ENCODE measurements at places on chromosomes 1 and 21. TPM values are rescaled to one million over a fixed set of nuclear protein-coding genes. Genes with fewer than 3 reads are reported as not detected.

TRAF5 gene
- total RNA-seq: 23.7 TPM

LCK gene
- total RNA-seq: 285 TPM

SPRR2E gene
- not detected for total RNA-seq

DNA sequence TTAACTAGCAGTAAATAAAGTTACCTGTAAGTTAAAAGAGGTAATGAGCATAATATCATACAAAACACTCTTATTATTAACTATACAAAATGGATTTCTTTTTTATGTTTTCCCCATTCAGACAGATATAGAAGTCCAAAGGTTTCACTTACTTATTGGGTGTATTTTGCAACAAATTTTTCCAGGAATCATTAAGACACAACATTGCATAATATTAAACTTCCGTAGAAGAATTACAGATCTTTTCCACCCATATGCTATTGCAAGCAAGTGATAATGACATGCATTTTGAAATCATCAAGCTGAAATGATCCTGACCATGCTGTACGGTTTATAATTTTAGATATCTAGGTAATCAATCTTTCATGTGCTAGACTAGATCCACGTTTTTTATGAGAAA is 957.0 kb downstream of the NCAM2 start:
- H3K4me1 ChIP-seq: no peaks in the 10 kb centered on the region
- no peaks in the 10 kb centered on the region for H3K36me3 ChIP-seq
- no peak overlapping the region for H3K27ac ChIP-seq
- H3K4me3 ChIP-seq: no peak overlapping the region
- no peaks in the 10 kb centered on the region for H3K27me3 ChIP-seq

- H3K4me3 ChIP-seq: no peak overlapping the region
- H3K27me3 ChIP-seq: no peaks in the 10 kb centered on the region
- H3K36me3 ChIP-seq: peaks cover 14% of the 10 kb centered on the region
- H3K27ac ChIP-seq: no peak overlapping the region
- no peak for DNase-seq
- H3K4me1 ChIP-seq: peaks cover 15% of the 10 kb centered on the region
Observed at GRCh38 chr1:35324486-35324885, 56.0 kb downstream of the ZMYM4 start.

DNA sequence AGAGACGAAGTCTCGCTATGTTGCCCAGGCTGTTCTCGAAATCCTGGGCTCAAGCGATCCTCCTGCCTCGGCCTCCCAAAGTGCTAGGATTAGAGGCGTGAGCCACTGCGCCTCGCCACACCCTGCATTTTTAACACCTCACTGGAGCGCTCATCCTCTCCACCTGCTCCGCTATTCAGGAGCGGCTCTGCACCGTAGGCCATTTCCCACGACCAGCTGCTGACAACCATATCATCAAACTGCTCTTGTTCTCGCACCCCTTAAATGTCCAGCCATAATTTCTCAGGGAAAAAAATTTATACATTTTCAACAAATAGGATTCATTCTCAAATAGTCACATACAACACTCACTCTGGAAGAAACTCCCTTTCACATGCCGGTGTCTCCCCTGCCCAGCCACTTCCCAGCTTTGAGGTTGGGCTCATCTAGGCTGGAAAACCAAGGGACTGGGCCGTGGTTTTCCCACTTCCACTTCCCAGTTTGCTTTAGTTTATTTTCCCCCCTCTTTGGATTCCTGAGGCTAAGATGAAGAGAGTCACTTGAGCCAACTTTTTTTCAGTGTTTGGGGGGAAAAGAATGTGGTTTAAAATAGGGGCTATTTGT is 639 bp upstream of the IPO9 start:
- no peak for DNase-seq
- peak overlapping the region; percentile 99 for H3K27ac ChIP-seq
- H3K4me3 ChIP-seq: peak overlapping the region; percentile 97
- peaks cover 33% of the 10 kb centered on the region for H3K4me1 ChIP-seq
- no peaks in the 10 kb centered on the region for H3K27me3 ChIP-seq

GRCh38 chr21:15289896-15290841 is 225.4 kb upstream of the NRIP1 start:
- H3K36me3 ChIP-seq: no peaks in the 10 kb centered on the region
- H3K27ac ChIP-seq: no peak overlapping the region
- no peaks in the 10 kb centered on the region for H3K4me1 ChIP-seq

GRCh38 chr1:59115865-59116264 is 181.0 kb upstream of the FGGY start:
- no peaks in the 10 kb centered on the region for H3K36me3 ChIP-seq
- no peak overlapping the region for H3K4me3 ChIP-seq
- H3K27me3 ChIP-seq: no peaks in the 10 kb centered on the region
- DNase-seq: no peak
- no peak overlapping the region for H3K27ac ChIP-seq

DNA sequence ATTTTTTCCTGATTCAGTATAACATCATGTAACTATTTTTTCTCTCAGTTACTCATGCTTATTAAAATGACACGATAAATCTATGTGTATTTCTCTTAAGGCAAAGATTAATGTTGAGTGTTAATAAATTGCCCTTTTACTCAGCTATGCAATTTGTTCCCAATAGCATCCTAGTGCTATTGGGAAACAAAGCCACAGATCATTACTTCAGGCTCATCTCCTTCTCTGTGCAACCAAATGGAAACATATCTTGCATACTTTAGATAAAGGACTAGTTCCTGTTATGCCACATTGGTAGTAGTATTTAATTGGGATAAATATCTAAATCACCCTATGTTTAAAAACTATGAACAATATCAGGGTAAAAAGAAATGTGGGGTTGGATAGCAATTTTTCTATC is 106.2 kb downstream of the PLPPR4 start:
- H3K27ac ChIP-seq: no peak overlapping the region
- H3K27me3 ChIP-seq: peaks cover 10% of the 10 kb centered on the region
- no peaks in the 10 kb centered on the region for H3K4me1 ChIP-seq
- no peak for DNase-seq
- H3K4me3 ChIP-seq: no peak overlapping the region

All from activated naive CD8-positive, alpha-beta T cell treated with anti-CD3 and anti-CD28 coated beads for 36 hours (primary cell).